ENCODE measurements at places on chromosomes 5 and 9.
A peak's percentile ranks its signal among the peaks of the same experiment; 100 is the strongest.

GRCh38 chr5:160464466-160464797 is 42.8 kb downstream of the PTTG1 start:
- DNase-seq = no peak

DNA sequence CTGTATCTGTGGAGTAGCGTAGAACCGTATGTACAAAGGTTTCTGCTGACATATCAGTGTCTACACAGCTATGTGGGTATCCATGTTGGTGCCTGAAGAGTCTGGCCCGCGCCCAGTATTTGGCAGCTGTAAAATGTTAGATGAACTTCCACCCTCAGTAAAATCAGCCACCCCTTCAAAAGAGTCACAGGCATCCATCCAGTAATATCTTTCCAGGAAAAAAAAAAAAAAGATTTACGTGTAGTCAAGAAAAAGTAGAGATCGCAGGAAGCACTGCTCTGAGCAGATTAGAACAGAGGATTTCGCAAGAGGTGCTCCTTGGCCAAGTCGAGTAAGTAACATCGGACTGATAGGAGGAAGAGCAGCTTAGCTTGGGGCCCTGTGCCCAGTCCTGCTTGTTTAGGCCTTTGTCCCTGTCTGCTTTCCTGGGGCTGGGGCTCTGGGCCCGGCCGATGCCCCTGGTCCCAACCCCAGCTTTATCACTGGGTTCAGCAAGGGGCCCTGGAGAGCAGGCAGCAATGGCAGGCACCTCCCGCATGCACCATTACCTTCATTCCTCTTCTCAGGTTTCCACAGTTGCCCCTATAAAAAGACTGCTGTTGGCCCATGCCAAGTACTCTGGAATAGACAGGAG is 21.2 kb downstream of the DAPK1 start:
- no peak for DNase-seq

DNA sequence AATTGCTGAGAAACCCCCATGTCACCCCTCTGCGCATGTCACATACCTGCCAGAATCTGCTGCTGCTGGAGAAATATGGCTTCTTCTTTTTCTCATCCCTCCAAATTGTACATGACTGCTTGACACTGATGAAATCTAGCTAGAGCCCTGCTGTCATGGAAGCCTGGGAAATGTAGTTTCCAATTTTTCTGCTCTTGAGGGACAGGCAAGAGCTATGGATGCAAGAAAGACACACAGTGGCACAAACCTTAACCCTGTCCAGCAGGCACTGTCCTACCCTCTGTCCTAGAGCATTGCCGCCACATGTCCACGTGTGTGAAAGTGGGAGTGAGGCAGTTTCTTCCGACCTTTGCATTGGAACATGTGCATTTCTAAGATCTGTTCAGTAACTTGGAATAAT is 255.5 kb upstream of the SEMA6A start:
- DNase-seq = no peak

DNA sequence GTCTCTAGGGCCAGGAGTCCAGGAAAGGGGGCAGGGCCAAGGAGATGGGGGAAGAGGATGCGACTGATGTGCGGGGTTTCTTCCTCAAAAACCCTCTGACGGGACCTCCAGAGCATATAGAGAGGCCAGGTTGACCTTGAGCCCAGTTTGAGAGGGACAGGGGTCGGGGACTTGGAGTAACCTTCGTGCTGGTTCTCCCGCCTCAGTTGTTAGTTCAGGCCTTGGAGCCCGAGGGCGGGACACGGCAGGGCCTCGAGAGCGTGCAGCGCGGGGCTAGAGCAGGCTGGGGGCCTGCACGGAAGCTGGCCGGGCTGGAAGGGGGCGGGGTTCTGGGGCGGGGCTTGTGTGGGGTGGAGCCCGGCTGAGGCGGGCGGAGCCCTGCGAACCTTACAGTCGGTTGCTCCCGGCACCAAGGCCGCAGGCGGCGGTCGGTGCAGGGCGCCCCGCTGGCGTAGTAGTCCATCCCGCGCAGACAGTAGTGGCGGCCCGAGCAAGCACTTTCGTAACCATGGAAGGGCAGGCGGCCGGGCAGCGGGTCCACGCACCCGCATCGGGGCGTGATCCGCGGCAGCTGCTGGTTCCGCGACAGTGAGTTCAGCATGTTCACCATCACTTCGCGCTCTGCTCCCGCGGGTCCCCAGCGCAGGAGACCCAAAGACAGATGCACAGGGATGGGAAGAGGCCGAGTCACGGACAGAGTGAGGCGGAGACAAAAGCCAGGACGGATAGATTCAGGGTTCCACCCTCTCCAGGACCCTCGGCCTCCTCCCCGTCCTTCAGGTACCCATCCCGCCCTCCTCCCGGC is 4.0 kb upstream of the MYORG start:
- peak; percentile 87 for DNase-seq

DNA sequence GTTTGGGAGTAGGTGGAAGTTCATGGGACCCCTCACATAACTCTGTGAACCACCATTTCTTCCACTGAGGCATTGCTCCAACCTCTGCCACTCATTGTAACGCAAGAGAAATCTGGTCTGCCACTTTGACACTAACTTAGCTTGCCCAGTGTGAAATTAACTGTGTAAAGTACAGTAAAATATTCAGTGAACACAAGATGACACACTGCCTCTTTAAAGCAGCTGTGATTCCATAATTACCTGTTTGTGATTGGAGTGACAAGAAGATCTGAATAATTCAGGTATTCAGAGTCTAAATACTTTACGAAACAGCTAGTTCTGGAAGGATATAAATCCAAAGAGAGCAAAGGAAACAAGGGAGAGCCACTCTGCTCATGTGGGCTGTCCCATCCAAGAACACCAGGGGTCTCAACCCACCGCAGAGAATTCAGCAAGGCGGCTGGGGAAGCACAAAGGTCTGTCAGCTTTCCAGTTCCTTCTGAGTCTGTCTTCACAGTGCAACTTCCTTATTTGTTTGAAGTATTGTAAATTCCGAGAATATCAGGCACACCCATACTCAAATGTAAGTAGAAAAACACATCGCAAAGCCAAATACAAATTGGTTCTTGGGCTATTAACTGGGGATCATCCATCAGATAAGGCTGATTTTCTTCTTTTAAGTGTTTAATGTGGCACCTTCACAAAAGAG is 86.9 kb downstream of the GNAQ start:
- no peak for DNase-seq

GRCh38 chr5:151240924-151241635 is 11.9 kb upstream of the GM2A start:
- DNase-seq = no peak

GRCh38 chr9:129021091-129021490 is 7.0 kb downstream of the SH3GLB2 start:
- DNase-seq = no peak

- DNase-seq = no peak
Measured at GRCh38 chr5:98296426-98296825, 477.0 kb upstream of the RGMB start.

- DNase-seq = no peak
Measured at GRCh38 chr5:171600741-171601265, 181.4 kb downstream of the FGF18 start.

DNA sequence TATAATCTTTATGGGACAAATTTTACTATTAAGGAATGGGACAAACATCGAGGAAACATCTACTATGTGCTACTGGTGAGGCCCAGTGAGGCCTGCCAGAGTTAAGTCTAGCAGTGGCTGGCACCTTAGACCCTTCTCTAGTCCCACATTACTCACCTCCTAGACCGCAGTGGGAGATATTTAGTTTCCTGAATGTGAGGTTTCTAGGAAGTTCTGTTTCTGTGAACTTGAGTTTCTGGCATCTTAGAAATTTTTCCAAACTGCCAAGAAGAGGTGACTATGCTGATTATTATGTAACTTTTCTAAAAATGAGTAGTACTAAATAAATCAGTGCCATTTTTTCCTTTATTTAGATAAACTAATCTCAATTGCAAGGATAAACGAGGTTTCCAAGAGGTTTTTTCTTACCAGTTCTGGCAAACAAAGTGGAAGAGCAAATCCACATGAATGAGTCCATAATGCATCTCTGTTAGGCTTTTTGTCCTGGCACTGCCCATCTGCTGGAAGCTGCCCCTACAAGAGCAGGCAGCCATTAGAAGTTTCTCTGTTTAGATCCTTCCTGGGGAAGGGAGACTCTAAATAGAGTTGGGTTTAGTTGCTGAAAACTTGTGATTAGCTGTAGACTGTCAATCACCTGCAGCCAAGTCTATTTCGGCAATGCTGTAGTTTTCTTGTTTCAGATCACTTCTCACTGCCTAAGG is 348.7 kb downstream of the MAN2A1 start:
- DNase-seq = no peak

DNA sequence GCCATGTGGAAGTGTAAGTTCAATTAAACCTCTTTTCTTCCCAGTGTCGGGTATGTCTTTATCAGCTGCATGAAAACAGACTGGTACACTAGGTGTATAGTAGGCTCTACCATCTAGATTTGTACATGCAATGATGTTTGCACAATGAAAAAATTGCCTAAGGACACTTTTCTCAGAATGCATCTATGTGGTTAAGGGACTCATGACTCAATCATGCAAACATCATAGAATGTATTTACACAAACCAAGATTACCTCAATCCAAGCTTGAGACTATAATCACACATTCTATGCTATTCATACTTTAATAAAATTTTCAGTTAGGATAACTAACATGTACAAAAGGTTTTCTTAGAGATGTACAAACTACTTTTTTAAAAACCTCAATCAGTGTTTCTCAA is 1164.5 kb downstream of the CDH12 start:
- no peak for DNase-seq

DNA sequence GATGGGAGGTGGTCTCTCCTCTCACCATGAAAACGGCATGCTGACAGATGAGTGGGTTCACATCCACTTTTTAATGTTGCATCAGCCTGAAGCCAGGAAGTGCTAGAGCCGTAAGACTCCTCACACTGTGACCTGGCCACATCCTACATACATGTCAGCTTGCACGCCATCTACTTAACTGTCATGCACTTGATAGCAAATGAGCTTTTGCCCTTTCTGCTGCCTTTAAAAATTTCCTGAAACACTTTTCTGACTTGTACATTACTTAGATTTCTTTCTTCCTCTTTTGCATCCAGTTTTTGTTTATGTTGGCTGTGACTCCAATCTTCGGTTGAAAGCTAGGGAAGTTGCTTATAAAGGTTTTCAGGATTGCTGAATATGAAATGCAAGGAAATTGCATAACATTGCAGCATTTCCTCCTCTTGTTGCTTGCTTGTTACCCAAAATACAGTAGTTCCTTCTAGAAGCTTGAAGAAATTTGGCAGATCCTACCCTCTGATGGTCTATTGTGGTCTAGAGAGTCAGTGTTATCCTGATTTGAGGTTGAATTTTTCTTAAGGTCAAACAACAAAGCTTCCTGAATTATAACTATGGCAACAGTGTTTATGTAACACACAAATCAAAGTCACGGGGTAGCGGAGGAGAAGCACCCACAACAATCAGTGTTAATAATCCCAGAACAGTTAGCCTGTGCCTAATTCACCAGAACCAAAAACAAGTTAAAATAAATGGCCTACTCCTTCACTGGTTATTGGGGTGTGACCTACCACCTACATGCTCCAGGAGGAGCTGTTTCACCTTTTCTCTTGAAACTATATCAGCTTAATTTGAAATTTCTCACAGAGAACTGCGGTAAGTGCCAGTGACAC is 232.5 kb downstream of the ARHGAP26 start:
- DNase-seq = no peak

- DNase-seq = no peak
Measured at GRCh38 chr5:159762921-159763320, 153.4 kb upstream of the ADRA1B start.

DNA sequence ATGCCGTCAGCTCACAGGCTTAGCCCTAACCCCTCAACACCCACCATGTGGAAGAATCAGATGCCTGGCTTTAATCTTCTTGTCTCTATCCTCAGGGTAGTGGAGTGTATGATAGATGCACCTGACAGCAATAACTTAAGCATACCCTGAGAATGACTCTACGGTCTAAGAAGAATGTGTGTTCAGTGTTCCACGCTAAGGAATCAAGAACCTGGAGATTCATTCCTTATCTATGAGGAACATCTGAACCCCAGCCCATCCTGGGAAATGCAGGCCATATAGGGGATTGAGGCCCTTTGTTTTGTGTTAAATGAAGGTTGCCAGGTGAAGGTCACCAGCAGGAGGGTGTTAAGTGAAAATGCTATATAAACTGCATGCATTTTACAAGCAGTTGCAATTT is 63.0 kb downstream of the KLHL3 start:
- DNase-seq = no peak

- DNase-seq = no peak
Measured at GRCh38 chr5:98474782-98475181, 298.7 kb upstream of the RGMB start.

- DNase-seq = no peak
Measured at GRCh38 chr9:21747175-21747574, 55.3 kb upstream of the MTAP start.

GRCh38 chr5:54743997-54744788 is 226.6 kb downstream of the SNX18 start:
- DNase-seq = no peak

- no peak for DNase-seq
Measured at GRCh38 chr5:151688436-151688835, 1.7 kb upstream of the SPARC start.

DNA sequence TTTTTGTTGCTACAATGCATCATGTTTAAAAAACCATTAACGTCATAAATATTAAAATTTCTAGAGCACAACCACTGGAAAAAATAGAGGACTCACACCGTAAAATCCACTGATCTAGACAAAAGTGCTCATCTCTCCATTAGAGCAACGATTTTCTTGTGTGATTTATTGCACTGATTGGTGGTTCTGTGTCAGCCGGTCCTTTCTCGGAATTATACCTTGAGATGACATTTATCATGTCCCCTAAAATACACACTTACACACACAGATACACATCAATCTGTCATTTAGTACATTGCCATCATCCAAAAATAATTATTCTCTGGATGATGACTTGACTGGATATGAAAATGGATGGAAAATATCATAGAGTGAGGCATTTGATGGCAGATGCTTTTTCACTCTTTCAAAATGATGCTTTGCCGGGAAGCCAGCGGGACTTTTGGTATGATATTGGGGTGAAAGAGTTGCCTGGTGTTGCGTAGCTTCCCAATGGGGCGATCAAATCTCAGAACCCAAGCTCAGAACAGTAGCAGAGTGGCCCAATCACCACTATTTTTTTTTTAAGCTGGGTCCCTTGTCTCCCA is 226.6 kb downstream of the GAS1 start:
- no peak for DNase-seq

- no peak for DNase-seq
Measured at GRCh38 chr5:199950-200645, 8.8 kb downstream of the LRRC14B start.

DNA sequence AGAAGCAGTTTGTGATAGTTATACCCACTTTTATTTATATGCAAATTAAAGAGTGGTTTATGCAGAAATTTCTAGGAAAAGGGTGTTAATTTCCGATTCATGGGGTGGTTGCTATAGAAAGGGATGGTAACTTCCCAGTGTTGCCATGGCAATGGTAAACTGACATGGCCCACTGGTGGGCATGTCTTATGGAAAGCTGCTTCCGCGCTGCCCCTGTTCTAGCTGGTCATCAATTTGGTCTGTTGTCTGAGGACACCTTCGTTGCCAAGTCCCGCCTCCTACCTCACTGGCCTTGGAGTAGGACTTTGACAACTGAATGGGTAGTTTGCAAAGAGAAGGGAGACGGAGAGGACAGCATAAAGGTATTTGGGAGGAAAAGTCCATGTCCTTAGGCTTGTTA is 74.0 kb upstream of the SMIM23 start:
- DNase-seq = no peak

Measured in pancreas (tissue), 10 donors.